ENCODE measurements at places on chromosomes 6 and 20.

- DNase-seq = no peak
Observed at GRCh38 chr20:11537032-11537431, 380.7 kb upstream of the BTBD3 start.

DNA sequence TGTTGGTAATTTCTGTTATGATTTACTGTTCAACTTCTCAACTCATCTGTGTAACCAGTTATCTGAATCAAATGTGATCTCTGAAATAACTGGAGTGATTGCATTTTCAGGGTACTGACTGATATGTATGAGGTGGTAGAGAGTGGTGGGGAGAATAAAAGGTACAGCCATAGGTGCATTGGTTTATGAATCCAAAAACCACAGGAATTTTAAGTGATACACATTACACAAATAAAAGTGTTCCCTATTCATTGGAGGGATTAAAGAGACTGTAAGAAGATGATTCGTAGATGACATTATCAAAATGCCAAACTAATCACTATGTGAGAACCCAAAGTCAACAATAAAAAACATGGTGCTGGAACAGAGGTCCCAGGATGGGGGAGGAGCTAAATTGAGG, 158.7 kb upstream of the RSPO3 start:
- no peak for DNase-seq

- no peak for DNase-seq
Observed at GRCh38 chr6:5638666-5639065, 368.1 kb downstream of the NRN1 start.

- DNase-seq = no peak
Observed at GRCh38 chr6:70575899-70576495, 9.3 kb downstream of the SDHAF4 start.

GRCh38 chr6:130259140-130259539, 36.4 kb upstream of the SAMD3 start:
- DNase-seq = no peak

- DNase-seq = no peak
Observed at GRCh38 chr6:137307163-137307854, 88.1 kb upstream of the IFNGR1 start.

- peak; percentile 14 for DNase-seq
Observed at GRCh38 chr6:13710552-13711323, 897 bp downstream of the RANBP9 start.

- no peak for DNase-seq
Observed at GRCh38 chr6:100336876-100337275, 127.8 kb downstream of the SIM1 start.

DNA sequence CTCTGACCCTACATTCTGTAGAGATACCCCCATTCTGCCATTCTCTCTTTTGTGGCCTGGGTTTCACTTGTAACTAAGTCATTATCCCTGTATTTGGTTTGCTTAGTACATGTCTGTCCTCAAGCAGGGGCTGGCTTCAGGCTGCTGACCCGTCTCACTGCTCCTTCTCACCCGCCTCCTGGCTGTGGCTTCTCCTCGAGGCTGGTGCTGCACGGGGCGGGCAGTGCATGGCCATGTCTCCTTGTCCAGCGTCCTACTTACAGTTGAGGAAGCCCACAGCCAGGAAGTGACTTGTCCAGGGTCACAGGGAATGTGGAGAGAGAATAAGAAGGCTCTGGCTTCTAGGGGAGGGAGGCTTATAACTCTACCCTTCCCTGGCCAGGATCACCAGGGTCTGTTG, 11.3 kb downstream of the GTSF1L start:
- DNase-seq = no peak

- no peak for DNase-seq
Observed at GRCh38 chr6:111358454-111358853, 124.6 kb downstream of the REV3L start.

- no peak for DNase-seq
Observed at GRCh38 chr6:62480544-62480943, 194.5 kb upstream of the KHDRBS2 start.

- DNase-seq = no peak
Observed at GRCh38 chr20:53210931-53211330, 238.8 kb downstream of the TSHZ2 start.

- DNase-seq = no peak
Observed at GRCh38 chr20:33570743-33571142, 80.8 kb downstream of the CBFA2T2 start.

DNA sequence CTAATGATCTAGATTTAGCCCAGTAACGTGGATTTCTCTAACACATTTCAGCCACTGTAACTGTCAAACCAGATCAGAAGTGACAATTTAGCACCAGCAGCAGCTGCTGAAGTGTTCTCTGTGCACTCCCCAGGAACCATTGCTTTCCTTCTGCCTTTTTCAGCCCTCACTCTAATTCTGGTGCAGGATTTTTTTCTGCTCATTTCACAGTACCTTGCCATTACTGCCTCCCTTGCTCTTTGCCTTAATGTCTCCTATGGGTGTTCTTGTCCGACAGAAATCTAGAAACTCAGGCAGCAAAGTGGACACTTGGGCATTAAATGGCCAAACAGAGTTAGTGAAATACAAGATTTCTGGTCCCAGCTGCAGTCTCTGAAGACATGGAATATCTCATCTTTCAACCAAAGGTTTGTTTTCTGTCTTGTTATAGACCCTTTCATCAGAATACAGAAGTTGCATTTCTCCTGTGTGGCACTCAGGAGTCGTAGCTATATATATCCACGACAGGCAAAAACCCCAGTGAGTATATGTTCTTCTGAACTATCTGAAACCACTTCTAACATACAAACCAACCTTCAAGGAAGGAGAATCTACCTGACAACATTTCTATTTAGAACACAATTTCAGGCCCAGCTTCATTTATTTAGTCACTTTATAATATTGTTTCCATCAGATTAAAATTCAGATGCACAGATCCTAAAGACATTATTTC, 92.9 kb downstream of the THEMIS start:
- DNase-seq = no peak

DNA sequence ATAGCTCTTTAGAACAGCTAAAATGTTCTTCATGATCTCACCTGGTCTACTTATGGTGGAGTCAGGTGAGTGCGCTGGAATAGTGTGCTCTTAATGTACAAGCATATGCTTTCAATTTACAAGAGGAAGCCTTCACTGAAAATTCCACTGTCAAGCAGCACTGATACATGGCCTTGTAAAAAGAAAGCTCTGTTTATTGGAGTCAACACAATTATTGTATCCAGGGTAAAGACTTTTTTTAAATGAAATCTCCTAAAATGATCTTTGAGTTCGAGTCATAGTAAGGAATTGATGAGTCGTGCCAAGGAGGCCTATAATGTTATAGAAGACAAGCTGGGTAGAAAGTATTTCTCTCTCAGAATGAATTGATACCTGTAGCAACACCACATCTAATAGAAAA, 41.6 kb upstream of the CARMIL1 start:
- no peak for DNase-seq

GRCh38 chr6:37305841-37306425, 47.9 kb upstream of the RNF8 start:
- no peak for DNase-seq

Measured in stimulated activated CD4-positive, alpha-beta T cell treated with anti-CD3 and anti-CD28 coated beads, Interleukin-15, amount 100 ng/mL, for 1 hour (primary cell).